ENCODE measurements at places on chromosomes 3 and 15.

DNA sequence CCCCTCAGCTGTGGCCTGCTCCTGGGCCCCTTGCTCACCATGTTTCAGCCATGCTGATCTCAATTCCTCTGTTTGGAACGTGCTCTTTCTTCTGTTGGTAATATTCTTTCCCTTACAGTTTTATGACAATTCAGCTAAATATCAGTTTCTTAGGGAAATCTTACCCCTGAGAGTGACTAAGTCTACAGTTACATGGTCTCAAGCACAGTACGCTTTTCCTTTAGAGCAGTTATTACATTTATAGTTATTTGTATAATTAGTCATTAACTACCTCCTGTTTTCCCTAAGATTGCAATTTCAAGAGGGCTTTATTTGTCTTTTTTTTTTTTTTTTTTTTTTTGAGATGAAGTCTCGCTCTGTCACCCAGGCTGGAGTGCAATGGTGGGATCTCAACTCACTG is 23.5 kb downstream of the C3orf62 start:
- no peak for DNase-seq

DNA sequence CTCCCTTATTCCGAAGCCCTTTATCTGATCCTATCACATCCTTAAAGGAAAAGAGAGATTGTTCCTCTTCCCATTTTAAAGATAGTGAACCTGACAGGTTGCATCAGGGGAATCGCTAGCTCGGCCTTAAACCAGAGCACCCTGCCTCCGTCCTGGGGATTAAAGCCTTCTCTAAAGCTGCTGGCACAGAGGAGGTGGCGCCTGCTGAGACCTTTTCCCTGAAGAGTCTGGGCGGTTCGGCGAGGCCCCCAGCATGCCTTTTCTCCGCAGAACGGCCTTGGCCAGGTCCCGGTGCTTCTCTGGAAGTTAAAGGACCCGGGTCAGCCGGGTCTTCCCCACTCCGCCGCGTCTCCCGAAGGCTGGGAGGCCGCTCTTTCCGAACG is 593 bp downstream of the FAM219B start:
- no peak for DNase-seq

GRCh38 chr15:63735449-63735848 is 98.3 kb downstream of the HERC1 start:
- no peak for DNase-seq

GRCh38 chr15:90271459-90272166 is 6.1 kb downstream of the NGRN start:
- no peak for DNase-seq

- no peak for DNase-seq
These were observed 249.7 kb downstream of the ADAMTS17 start for GRCh38 chr15:100092034-100092433.

GRCh38 chr3:193491026-193491425 is 63.7 kb downstream of the ATP13A4 start:
- no peak for DNase-seq

Data from activated CD8-positive, alpha-beta memory T cell treated with anti-CD3 and anti-CD28 coated beads for 1 hour (primary cell).